MCF 10A (cell line): ENCODE measurements at places on chromosomes 5 and 9.

- peak; percentile 8 for DNase-seq
These were observed 194.0 kb downstream of the RFX3 start for GRCh38 chr9:3331801-3332200.

- DNase-seq = peak; percentile 27
These were observed 170.4 kb downstream of the RFK start for GRCh38 chr9:76223749-76224340.

DNA sequence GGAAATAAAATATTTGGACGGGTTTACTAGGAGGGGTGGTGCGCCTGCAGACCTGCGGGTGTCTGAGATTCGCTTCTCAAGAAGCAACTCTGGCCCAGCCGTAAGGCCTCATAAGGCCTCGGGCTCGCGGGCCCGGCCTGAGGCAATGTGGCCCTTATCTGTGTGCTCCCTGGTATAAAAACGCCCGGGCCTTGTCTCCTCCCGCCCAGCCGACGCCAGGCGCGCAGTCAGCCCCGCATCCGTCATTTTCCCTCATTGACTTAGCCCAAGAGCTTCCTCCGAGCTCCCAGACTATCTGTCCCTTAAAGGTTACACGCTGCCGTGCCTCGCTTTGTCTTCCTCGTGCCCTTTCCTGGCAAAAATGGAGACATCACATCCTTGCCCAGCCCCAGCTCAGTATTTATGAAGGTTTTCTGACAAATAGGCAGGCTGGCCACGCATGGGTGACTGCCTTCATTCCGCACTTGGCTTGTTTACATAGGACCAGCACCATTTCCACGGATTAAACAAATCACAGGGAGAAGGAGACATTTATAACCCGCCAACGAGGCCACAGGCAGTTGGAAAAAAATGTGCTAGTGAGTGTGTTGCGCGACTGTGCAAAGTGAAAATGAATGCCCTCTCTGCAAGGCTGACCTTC is 74.5 kb upstream of the TBCA start:
- no peak for DNase-seq

GRCh38 chr5:28750251-28750650 is 1711.9 kb upstream of the CDH9 start:
- DNase-seq = no peak

GRCh38 chr9:90815944-90816357 is 14.3 kb downstream of the SYK start:
- no peak for DNase-seq

GRCh38 chr5:137921931-137922330 is 32.7 kb downstream of the PKD2L2 start:
- DNase-seq = peak; percentile 27
